HuH-7 (cell line): ENCODE measurements at places on chromosomes 5 and 9.

DNA sequence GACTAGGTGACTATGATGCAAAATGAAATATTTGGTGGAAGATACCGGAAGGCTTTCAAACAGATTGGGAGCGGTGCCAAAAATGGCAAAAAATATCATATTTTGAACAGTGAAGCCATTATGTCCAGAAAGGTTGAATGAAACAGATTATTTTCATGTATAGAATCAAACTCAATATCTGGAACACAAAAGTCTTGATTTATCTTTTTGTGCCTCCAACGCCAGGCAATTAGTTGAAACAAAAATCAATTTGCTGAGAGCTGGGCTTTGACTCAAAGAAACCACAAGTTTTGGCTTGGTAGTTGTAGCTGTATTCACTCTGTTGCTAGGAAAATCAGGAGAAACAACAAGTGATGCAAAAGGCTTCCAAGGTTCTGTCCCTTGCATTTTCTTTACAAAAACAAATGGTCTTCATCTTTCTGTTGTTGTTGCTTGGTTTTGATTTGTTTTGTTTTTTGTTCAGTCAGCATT lies 421.7 kb upstream of the TYRP1 start:
- DNase-seq: no peak

- no peak for DNase-seq
Observed at GRCh38 chr5:72082048-72082447, 25.2 kb upstream of the MAP1B start.

GRCh38 chr5:109750463-109750862 lies 60.7 kb downstream of the MAN2A1 start:
- no peak for DNase-seq

DNA sequence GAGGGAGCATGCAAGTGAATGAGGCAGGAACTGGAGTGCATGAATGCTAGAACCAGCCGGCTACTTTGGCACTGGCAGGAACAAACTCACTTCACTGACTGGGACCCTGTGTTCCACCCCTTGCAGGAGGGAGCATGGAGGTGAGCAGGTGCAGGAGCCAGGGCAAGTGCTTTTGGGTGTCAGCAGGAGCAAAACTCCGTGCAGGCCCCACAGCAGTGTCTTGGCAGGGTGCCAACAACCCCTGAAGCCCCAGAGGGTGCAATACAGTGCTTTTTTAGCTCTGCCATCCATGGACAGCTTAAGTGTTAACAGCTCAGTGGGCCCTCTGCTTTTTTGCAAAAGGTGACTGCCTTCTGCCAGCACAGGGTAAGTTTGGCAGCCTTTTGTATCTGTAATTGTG lies 245.8 kb upstream of the PCSK5 start:
- DNase-seq: no peak

DNA sequence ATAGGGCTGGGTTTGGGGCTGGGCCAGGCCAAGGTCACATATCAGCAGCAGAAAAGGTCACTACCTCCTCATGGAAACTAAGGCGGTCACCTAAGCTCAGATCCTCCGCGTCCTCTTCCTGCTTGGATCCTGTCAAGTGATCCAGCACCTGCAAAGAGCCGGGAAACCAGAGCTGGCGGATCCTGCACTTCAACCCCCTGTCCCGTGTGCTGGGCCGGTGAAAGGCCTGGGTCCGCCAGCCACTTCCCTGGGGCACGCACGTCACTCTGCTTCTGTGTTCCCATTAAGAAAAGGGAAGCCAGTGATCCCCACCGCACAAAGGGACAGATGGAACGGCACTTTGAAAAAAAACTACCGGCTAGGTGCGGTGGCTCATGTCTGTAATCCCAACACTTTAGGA lies 61.3 kb upstream of the STXBP1 start:
- DNase-seq: no peak

DNA sequence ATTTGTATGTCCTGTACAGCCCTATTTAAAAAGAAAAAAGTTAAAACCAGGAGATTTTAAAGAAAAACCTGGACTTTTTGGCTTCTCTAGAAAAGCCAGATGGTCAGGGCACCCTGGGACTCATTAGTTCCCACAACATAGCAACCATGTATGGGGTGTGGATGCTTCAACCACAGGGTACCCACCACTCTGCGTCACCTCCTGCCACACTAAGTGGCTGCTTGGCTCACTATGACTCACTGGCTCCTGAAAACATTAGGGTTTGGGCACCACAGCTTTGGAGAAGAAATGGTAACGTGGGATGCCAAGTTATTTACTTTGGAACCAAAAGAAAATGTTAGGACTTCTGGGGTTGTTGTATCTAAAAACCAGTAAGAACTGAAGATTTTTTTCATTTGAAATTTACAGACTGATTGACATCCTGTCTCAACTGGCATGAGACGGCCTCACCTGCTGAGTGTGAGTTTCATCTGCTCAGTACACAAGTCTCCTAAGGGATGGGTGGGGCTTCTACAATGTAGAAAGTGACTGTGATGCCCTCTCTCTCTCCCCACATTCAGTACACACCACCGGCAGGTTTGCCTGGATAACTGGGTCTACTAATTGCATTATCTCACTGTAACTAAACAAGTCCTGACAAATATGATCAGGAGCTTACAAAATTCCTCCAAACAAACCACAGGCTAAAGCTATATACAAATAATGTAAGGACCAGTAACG lies 103.9 kb downstream of the ESM1 start:
- no peak for DNase-seq
